ENCODE measurements at places on chromosomes 5 and 9. TPM values are rescaled to one million over a fixed set of nuclear protein-coding genes. Genes with fewer than 3 reads are reported as not detected.

Gene DMGDH
- 2.8 TPM for polyA plus RNA-seq

Gene AGXT2
- polyA plus RNA-seq: not detected

Gene PCSK5
- 1.9 TPM for polyA plus RNA-seq

Gene GNA14
- 0.09 TPM for polyA plus RNA-seq

Gene AK1
- polyA plus RNA-seq: 159 TPM

Gene CMYA5
- 0.36 TPM for polyA plus RNA-seq

Gene RLN2
- polyA plus RNA-seq: not detected

Gene PCDHA1
- not detected for polyA plus RNA-seq

Gene SEMA4D
- 0.11 TPM for polyA plus RNA-seq

Gene SPAAR
- 0.39 TPM for polyA plus RNA-seq

Gene SLC34A1
- not detected for polyA plus RNA-seq
